ENCODE measurements at places on chromosomes 2 and 18.

- no peak for DNase-seq
These were observed 11.8 kb downstream of the TBR1 start for GRCh38 chr2:161427664-161428587.

DNA sequence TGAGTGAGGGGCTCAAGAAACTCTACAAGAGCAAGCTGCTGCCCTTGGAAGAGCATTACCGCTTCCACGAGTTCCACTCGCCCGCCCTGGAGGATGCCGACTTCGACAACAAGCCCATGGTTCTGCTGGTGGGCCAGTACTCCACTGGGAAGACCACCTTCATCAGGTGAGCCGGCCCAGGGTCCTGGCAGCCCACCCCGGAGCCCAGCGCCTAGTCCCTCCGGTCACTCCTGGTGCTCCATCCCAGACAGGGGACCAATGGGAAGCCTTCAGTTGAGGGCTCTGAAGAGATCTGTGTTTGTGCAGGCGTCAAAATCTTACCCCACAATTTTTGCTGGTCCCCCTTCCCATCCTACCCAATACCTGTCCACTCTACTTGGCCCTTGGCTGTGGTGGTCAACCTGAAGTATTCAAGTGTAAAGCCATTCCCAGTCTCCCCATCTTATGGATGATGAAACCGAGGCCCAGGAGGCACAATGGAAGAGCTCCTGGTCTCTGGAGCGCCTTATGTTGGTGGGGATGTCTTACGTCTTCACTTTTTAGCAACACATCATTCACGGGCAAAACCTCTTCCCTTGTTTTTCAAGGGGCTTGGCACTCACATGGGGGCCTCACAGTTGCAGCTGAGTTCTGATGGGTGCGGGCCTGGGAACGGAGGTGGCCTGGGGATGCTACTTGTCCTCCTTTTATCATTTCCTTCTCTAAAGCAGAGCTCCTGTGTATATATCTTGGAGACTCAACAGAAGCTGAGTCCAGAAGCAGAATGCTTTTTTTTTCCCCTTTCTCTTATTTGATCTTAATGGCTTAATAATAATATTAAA lies 941 bp downstream of the EHD3 start:
- DNase-seq, result no peak

DNA sequence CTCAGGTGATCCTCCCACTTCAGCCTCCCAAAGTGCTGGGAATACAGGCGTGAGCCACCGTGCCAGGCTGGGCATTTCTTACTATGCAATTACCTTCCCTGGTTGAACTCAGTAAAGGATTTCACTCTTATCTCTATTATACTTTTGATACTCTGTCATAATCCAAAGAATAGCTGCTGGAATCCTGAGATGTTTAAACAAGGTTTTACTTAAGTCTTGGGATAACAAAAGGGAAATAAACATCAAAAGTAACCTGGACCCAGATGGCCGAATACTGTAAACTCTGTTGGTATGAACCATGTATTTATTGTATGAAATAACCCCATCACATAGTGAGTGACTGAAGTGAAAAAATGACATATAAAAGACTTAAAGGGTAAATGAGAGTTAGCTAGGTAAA lies 11.9 kb upstream of the DLX2 start:
- DNase-seq, result no peak

DNA sequence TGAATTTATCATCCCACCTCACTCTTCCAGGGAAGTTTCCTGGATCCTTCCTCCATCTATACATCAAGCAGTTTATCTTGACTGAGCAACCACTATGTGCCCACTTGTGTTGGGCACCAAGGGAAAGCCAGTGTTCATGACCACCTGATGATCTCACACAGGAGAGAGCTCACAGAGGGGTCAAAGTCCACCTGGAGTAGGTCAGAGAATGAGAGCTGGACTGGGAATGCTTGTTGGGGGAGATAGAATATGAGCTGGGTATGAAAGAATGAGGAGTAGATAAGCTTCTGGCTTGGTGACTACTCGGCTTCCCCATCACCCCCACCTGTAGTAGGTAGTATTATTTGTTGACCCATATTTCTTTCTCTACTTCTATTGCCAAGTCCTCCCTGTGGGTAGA lies 72.2 kb upstream of the CYRIA start:
- no peak for DNase-seq

DNA sequence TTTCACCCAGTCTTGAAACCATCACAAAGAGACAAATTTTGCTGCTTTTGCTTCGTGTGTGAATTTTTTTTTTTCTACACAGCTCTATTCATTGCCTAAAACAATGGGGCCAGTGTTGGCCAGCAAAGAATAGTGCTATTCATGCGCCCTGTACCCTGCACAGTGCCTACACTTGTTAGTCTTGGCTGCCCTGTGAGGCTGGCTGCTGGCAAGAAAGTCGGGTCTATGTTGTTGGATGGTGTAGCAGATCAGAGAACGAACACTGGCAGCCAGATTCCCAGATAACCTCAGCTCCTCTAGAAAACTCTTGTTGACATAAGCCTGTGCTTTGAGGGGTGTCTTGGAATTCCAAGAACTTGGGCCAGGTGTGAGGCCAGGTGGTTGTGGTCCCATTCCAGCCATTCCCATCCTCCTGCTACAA lies 455.7 kb upstream of the TCF4 start:
- no peak for DNase-seq

- no peak for DNase-seq
These were observed 34.2 kb downstream of the MRPS9 start for GRCh38 chr2:105072039-105072438.

DNA sequence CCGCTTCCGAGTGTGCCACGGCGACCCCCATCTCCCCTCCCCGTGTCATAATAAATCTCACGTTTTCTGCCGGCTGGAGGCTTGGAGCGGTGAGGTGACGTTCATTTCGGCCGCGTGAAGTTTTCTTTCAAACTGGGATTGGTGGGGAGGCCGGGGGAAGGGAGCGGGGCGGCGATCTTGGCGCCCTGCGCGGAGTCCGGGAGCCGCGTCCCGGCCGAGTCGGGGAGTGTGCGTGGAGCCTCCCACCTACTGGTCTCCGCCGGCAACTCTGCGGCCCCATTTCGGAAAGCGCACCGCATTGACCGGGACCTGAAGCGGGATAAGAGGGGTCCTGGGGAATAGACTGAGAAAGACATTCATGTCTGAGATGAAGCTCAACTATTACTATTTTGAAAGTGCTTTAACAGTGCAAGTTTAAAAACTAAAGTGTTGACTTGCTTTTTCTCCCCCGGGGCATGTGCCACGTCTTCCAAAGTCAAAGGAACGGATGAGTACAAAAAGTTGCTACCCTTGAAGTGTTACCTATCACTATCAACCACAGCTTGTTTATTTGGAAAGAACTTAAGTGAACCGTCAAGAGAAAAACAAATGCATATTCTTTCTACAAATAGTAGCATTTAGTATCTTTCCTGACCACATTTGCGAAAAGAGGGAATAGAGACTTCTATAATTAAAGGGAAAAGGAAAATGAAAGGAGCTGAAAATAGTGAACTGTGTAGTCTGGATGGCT lies 818 bp upstream of the IKZF2 start:
- peak; percentile 4 for DNase-seq

- no peak for DNase-seq
These were observed 18.8 kb downstream of the FARSB start for GRCh38 chr2:222637067-222637466.

DNA sequence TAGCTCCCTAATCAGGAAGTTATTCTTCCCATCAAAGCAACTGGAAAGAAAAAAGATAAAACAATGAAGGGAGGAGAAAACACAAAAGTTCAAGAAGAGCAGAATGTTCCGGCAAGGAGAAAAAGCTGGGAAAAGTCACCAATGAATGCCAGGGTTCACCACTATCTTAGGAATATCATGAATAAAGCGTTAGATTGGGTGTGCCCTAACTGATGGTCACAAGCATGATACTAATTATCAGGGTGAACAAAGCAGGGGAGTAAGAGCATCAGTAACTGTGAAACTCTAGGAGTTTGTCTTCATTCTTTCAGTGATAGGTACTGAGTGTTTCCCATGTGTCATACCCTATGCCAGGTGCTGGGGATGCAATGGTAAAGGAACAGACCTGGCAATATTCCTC lies 115.5 kb downstream of the ABCA12 start:
- no peak for DNase-seq

DNA sequence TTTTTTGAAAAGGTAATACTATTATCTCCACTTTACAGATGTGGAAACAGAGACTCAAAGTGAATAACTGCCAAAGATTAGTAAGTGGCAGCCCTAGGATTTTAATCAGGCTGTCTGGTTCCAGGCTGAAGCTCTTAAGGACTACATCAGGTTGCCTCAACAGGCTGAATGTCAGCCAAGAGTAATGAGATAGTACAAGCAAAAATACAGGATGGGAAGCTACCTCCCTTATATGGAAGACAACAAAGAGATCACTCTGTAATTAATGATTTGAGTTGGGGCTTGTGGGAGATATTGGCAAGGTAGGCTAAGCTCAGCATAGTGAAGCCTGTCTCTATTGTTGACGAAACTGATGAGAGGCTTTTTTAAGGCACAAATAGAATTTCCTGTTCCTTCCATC lies 323.1 kb downstream of the KCNJ3 start:
- DNase-seq, result no peak

DNA sequence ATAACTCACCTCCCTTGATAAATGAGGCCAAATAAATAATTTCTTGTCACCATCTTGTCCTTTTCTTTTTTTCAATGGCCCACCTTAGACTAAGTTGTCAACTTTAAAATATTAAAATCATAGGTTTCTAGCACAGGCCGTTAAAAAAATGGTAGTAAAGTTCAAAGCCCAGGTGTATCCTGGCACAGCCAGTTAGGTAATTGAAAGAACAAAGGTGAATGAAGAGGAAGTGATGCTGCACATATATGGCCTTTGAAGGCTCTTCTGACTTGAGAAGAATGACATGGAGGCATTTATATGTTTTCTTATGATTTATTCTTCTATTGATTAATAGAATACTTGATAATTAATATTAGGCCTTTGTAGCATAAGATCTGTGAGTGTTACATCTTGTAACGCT lies 208.7 kb downstream of the PTPRM start:
- no peak for DNase-seq

DNA sequence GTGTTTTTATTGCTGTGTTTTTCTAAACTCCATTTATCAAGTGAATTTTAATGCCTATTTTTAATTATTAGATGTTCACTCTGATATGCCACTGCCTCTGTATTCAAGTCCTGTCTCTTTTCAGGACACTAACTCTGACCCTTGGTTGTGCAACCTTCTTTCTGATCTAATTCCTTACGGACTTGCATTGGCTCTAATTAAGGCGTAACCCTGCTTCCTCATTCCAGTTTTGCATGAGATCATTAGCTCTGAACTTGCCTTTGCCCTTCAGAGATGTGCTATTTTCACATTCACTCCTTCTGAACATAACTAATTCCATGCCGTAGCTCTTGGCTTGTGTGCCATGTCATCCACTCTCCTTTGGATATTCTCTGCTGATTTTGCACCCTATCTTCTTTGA lies 162.5 kb upstream of the TMEFF2 start:
- no peak for DNase-seq

DNA sequence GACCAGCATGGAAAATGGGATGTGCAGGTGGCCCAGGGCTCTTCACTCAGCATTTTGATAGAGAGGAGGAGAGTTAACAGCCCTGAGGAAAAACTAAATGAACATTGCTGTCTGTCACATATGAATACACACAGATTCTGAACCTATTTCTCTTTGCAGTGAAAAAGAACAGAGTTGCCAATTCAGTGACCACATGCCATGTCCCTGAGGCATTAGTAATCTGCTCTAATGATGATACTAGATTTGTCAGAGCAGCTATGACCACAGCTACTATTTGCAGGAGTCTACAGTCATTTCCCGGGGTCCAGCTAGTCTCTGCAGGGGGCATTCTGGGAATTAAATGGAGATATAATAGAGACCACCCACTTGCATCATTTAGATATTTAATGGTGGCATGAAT lies 267.6 kb downstream of the TMX3 start:
- no peak for DNase-seq

- no peak for DNase-seq
These were observed 6.2 kb downstream of the INSIG2 start for GRCh38 chr2:118094503-118094902.

GRCh38 chr2:43524177-43524965 lies 71.5 kb downstream of the THADA start:
- no peak for DNase-seq

GRCh38 chr2:111143107-111143842 lies 22.6 kb downstream of the BCL2L11 start:
- DNase-seq, result no peak

DNA sequence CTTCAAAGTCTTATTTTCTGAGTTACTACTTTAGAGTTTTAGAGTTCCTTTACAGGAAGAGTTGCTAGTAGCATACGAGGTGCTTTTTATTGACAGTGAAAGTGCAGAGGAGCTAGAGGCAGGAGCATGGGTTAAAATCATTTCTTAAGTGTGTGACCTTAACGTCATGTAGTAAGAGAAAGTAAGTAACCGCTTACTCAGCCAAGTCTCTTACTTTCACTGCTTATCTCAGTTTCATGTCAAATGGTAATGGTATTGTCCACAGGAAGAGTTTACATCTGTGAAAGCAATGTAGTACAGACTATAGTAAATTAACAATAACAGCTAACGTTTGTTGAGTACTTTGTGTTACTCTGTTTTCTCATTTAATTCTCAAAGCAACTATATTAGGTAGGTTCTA lies 12.6 kb downstream of the NDUFAF7 start:
- DNase-seq, result no peak

DNA sequence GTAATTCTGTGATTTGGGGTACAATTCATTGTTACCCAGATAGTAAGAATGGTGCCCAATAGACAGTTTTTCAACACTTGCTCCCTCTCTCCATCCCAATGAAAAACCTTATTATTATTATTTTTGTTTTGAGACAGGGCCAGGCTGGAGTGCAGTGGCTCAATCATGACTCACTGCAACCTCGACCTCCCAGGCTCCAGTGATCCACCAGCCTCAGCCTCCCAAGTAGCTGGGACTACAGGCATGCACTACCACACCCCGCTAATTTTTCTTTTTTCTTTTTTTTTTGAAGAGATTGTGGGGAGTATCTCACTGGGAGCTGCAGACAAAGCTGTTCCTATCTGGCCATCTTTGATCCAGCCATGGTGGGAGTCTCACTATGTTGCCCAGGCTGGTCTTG lies 7.2 kb downstream of the TGFA start:
- DNase-seq, result no peak

GRCh38 chr2:120142528-120143219 lies 80.5 kb downstream of the TMEM185B start:
- no peak for DNase-seq

- DNase-seq, result no peak
These were observed 44.4 kb upstream of the TWSG1 start for GRCh38 chr18:9290156-9290555.

- no peak for DNase-seq
These were observed 36.8 kb downstream of the HS6ST1 start for GRCh38 chr2:128281852-128282245.

- DNase-seq, result no peak
These were observed 443.8 kb downstream of the NCKAP5 start for GRCh38 chr2:133124446-133124845.

Measured in stimulated activated CD4-positive, alpha-beta T cell treated with anti-CD3 and anti-CD28 coated beads, Interleukin-4, amount 100 ng/mL, for 48 hours (primary cell).